ENCODE measurements at places on chromosomes 2 and 18. TPM values are rescaled to one million over a fixed set of nuclear protein-coding genes. Genes with fewer than 3 reads are reported as not detected.

PLGLB1 gene
- total RNA-seq, result 1.4 TPM

ALPI gene
- not detected for total RNA-seq

TNFRSF11A gene
- total RNA-seq, result 1.1 TPM

CSRNP3 gene
- total RNA-seq, result 5.1 TPM

DSG1 gene
- total RNA-seq, result 0.68 TPM

TFPI gene
- total RNA-seq, result 33.6 TPM

EVX2 gene
- total RNA-seq, result not detected

CDH7 gene
- not detected for total RNA-seq

FAM110C gene
- 2.9 TPM for total RNA-seq

RNU2-63P gene
- not detected for total RNA-seq

RNF152 gene
- 12.6 TPM for total RNA-seq

MEP1B gene
- not detected for total RNA-seq
